ENCODE measurements at places on chromosomes 7 and 10.

DNA sequence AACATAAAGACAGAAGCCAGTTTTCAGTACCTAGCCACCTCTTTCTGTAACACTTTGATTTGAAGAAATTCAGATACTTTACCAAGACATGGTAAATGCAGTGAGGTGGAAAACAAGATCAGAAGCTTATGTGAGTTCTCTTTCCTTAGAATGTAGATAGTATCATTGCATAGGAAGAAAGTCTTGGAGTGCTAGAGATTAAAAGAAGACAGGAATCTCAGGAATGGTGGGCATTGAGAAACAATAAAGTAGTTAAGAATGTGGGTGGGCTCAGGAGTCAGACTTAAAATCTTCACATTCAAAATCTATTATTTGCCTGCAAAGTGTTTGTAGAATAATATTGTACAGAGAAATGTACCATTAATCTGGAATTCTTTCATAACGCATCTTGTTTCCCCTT lies 58.9 kb downstream of the POLL start:
- DNase-seq: no peak

GRCh38 chr7:891291-891690 lies 14.9 kb downstream of the GET4 start:
- no peak for DNase-seq

GRCh38 chr10:70198696-70199466 lies 28.6 kb upstream of the SAR1A start:
- DNase-seq: no peak

- no peak for DNase-seq
Observed at GRCh38 chr7:127833641-127834040, 181.6 kb downstream of the SND1 start.

DNA sequence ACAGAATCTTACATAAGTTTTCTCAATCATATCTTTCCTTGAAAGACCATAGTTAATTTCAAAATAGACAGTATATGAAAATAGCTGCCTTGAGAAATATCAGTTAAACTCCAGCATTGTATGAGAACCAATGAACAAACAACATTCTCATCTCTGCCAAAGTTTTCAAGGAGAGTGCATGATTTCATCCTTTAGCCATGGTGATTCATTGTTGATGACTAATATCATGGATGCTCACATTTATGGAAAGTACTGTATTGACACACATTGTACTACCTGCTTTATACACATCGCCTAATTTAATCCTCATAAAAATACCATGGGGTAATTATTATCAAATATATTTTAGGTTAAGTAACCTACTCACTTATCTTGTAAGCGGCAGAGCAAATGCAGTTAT lies 250.3 kb downstream of the CNTNAP2 start:
- DNase-seq: no peak

DNA sequence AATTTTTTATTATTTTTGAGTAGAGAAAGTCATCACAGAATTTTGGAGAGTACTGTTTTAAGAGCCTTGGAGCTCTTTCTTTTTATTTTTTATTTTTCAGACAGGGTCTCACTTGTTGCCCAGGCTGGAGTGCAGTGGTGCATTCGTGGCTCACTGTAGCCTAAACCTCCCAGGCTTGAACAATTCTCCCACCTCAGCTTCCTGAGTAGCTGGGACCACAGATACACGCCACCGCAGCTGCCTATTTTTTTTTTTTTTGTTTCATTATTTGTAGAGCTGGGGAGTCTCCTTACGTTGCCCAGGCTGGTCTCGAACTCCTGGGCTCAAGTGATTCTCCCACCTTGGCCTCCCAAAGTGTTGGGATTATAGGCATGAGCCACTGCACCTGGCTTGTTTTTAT lies 10.6 kb downstream of the CPA4 start:
- no peak for DNase-seq

GRCh38 chr10:109327266-109327665 lies 596.0 kb downstream of the XPNPEP1 start:
- no peak for DNase-seq

DNA sequence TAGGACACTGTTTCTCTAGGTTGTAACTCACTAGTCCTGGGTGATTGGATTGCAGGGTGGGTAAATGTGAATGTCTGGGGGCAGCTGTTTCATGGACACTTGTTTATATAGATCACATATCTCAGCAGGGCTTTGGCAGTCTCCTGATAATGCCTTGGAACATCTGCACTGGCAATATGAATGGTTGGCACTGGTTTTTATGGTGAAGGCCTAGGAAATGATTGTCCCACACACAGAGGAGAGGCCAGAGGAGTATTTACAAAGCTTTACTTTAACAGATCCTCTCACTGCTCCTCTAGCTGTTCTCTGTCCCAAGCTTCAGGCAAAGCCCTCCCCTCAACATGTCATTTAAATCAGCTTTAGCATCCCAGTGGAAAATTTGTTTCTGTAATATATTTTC lies 171.3 kb upstream of the STEAP4 start:
- no peak for DNase-seq

GRCh38 chr10:91799612-91799975 lies 1.4 kb downstream of the TNKS2 start:
- no peak for DNase-seq

DNA sequence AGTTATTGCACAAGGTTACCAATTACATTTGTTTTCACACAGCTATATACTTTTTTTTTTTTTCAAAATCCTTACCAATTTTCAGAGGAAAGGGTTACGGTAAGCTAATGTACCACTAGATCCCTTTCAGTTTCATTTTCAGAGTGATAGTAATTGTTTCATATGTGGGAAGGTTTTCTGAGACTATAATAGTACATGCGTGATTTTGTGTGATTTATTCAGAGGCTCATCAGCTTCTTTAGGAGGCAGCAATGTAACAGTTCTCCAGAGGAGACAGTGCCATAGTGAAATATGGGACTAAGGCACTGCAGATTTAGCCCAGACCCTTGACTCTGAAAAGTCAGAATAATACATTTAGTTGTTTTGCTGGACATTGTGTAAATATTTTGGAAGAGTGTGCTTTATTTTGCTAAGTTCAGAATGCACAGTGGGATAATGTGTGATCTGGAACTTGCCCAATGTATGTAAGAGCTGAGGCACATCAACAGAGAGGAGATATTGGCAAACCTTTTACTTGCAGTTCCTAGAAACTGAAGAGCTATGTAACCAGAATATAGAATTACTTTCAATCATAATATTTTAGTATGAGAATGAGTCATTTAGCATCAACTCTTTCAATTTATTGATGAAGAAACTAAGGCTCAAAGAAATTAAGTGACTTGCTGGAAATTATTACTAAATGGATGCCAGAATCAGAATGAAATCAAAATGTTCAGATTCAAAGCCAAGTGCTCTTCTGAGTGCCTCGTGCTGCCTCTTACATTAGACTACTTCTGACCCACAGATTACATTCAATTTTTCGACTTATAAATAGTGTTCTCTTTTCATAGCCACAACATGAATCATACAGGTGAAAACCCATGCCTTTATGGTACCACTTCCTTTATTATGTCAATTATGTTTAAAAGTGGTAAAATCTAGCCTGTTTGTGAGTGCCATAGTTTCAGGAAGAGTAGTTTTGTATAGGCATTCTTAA lies 207.7 kb upstream of the TEX47 start:
- peak; percentile 5 for DNase-seq

GRCh38 chr10:60197206-60197605 lies 192.5 kb downstream of the ANK3 start:
- no peak for DNase-seq

DNA sequence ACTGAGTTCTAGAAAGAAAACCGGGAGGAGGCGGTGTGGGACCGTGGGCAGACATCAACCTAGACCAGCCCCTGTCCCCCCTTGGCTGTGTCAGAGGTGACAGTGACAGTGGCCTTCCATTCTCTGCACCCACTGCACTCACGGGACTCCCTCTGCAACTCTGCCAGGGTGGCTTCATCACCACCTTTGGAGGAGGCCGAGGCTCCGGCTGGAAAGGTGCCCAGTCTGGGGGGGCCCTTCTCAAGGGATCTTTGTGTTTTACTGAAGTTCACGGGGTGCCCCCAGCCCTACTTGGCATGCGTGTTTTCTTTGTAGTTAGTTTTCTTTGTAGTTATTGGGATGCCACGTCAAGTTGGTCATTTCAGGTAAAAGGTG lies 417.6 kb downstream of the DNAJB6 start:
- DNase-seq: no peak

DNA sequence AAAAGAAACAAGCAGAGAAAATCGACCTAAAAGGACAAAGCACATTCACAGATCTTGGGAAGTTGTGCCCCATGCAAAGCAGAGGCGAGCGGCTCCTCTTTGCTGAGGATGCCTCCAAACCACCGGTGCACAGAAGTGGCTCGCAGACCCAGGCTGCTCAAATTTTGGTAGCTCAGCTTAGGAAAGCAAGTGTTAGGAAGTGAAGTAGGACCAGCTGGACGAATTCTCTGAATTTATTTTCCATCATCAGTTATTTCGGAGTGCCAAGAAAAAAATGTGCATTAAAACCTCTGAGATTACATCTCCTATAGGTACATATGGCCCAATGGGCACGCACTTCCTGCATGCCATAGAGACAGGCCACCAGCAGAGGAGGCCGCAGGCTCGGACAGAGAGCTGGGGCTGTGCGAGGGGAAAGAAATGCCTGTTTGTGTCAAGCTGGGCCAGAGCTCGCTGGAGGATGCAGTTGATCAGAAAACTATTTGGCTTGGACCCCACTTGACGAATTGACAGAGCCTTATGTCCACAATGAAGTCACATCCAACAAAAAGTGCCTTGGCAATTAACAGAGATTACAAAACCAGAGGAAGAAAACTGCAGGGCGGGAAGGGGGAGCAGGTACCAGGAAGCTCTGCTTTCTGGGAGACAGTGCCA lies 122.3 kb upstream of the LYZL2 start:
- no peak for DNase-seq

- DNase-seq: peak; percentile 7
Observed at GRCh38 chr7:21671859-21672258, 129.0 kb downstream of the DNAH11 start.

- peak; percentile 80 for DNase-seq
Observed at GRCh38 chr10:43322769-43323168, 48.7 kb upstream of the FXYD4 start.

GRCh38 chr10:76695069-76695468 lies 942.5 kb downstream of the KCNMA1 start:
- DNase-seq: no peak

GRCh38 chr7:50538478-50538877 lies 26.7 kb downstream of the DDC start:
- no peak for DNase-seq

DNA sequence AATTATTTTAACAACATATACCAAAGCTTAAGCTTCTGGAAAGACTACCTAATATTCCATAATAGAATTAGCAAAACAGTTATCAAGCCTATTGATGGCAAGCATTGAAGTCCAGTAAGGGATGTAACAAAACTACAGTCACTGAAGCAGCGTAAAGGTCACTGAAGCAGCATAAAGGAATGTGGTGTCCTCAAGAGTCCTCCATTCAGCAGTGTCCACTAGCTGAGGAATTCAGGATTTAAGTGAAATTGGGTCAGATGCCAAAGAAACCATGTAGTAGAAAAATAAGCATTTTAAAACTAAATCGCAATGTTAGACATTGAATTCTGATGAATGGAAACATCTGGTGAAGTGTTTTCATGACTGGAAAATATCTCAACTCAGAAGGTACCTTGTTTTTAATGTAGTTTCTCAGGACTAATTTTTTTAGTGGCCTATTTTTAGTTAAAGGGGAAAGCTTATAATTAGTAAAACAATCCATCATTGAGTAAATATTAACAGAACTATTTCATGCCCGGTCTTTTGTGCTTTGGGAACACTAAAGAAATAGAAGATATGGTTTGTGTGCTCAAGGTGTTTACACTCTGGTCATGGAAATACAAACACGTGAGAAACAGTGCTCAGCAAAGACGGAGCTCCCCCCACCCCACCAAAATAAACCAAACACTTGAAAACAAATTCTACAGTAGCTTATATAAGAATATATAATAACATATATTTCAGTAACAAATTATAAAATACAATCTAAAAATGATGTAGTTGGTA lies 121.4 kb downstream of the CDK14 start:
- DNase-seq: no peak

DNA sequence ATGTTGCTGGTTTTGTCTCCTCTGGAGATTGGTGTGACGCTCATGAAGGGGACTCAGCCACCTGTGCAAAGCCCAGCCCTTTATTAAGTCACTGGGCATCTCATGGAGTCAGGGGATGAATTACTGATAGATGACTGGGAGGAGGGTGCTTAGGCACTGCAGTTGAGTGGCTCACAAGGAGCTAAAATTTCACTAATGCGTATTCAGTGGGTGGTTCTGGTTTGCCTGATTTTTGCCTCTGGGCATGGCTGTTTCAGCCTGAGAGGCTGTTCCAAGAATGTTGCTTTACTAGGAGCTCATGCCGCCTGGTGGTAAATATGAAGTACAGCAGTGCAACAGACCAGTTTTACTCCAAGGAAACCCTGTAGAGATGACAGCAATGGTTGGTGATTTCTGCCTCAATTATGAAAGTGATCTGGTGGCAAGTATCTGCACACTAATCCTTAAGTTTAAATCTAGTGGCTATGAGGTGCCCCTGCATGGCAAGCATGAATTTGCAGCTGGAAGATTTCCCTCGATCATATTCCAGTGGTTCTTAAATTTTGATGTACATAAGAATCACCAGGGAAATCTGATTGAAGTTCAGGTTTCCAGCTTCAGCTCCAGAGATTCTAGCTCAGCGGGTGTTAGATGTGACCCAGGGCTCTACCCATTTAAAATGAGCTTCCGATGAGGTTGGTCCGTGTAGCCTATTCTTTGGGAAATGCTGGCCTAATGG lies 19.9 kb downstream of the ACTA2 start:
- DNase-seq: peak; percentile 65

- DNase-seq: no peak
Observed at GRCh38 chr7:151242159-151243044, 6.1 kb downstream of the SMARCD3 start.

GRCh38 chr7:85054306-85054705 lies 132.6 kb downstream of the SEMA3D start:
- DNase-seq: no peak

DNA sequence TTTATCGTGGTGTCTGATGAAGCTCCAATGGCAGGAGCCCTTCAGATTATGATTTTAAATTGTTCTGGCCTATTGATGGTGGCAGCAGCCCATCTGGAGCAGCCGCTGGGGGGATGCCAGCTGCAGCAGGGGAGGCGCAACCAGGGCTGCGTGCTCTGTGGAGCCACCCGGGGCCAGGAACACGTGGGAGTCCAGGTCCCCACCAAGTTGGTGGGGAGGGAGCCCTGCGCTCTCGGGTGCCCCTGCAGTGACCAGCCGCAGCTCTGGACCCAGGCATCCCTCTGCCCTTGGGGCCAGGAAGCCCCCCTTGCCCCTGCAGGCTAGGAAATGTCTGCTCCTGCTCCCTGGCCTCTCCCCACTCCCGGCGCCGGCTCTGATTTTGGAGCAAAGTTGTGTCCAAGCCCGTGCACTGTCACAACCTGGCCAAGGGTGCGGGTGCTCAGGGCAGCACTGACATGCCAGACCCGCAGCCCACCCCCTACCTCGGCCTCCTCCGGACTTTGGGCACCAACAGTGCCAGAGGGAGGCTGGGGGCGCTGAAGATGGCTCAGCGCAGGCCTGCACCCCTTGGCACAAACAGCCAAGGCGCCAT lies 147.2 kb upstream of the ADO start:
- DNase-seq: no peak

- no peak for DNase-seq
Observed at GRCh38 chr10:30448092-30448491, 14.1 kb downstream of the MAP3K8 start.
